ENCODE measurements at places on chromosomes 16 and 17.

DNA sequence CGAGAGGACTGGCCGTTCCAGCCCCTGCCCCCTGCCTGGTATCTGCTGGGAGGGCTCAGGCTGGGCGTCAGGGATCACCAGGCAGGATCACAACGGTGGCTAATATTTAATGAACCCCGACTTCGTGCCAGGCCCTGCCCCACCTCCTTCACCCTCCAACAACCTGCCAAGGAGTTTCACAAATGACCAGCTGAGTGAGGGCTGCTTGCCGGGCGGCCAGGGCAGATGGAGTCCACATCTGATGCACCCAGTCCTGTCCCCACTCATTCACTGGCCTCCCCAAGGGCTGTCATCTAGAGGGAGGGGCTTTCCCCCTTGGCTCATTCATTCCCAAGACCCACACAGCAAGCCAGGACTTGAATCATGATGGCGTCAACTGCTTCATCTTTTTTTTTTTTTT is 17.5 kb downstream of the UBALD1 start:
- no peak for DNase-seq

- DNase-seq = no peak
Observed at GRCh38 chr16:4052801-4053293, 63.4 kb downstream of the ADCY9 start.

- DNase-seq = no peak
Observed at GRCh38 chr16:83438326-83438725, 369.5 kb upstream of the HSBP1 start.

GRCh38 chr17:8160741-8161221 is 2.0 kb downstream of the VAMP2 start:
- no peak for DNase-seq

GRCh38 chr17:81870131-81870980 is 781 bp downstream of the ARHGDIA start:
- no peak for DNase-seq

- DNase-seq = peak; percentile 39
Observed at GRCh38 chr17:34579017-34579946, at the start of gene TMEM132E. Gene TMEM132E (plus strand): TSS chr17:34579582. CDS start chr17:34581077, 1,495 bp downstream.

DNA sequence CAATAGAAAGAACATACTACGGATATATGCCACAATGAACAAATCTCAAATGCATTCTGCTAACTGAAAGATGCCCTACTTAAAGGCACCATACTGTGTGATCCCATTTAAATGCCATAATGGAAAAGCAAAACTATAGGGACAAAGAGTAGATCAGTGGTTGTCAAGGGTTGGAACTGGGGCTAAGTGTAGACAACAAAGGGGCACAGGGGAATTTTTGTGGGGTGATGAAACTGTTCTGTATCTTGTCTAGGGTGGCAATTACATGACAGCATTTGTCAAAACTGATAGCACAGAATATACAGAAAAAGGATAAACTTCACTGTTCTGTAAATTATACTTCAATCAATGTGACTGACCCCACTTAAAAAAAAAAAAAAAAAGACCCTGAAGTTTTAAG is 17.7 kb downstream of the GFOD2 start:
- DNase-seq = no peak

GRCh38 chr17:35540589-35541404 is 3.3 kb upstream of the SLFN12L start:
- DNase-seq = no peak

- DNase-seq = no peak
Observed at GRCh38 chr17:50312308-50312707, 33.6 kb upstream of the XYLT2 start.

GRCh38 chr17:14947671-14948070 is 317.5 kb downstream of the PMP22 start:
- no peak for DNase-seq

- DNase-seq = no peak
Observed at GRCh38 chr16:48262631-48263030, 15.3 kb upstream of the ABCC11 start.

- DNase-seq = no peak
Observed at GRCh38 chr17:4256952-4257351, 6.8 kb downstream of the ANKFY1 start.

DNA sequence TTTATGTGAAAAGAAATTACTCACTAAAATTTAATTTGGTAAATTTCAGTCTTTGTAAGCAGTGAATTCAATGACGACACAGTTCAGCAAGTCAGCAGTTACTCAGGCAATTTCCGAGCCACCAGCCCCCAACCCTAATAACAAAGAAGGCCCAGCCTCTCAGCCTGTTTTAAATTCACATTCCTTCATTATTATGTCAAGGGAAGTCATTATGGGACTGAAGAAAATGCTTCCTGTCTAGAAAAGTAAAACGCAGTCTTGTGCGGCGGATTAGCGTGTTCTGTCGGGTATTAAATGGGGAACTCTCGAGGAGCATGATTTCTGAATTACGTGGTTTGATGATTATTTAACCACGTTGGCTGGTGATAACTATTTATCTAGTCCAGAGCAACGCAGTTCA is 177.6 kb downstream of the AIPL1 start:
- DNase-seq = no peak
